ENCODE measurements at places on chromosomes 13 and 19.

- no peak for DNase-seq
Measured at GRCh38 chr19:36196249-36196648, 18.2 kb downstream of the ZNF565 start.

GRCh38 chr13:20326276-20326675 is 94.2 kb upstream of the GJB6 start:
- no peak for DNase-seq

DNA sequence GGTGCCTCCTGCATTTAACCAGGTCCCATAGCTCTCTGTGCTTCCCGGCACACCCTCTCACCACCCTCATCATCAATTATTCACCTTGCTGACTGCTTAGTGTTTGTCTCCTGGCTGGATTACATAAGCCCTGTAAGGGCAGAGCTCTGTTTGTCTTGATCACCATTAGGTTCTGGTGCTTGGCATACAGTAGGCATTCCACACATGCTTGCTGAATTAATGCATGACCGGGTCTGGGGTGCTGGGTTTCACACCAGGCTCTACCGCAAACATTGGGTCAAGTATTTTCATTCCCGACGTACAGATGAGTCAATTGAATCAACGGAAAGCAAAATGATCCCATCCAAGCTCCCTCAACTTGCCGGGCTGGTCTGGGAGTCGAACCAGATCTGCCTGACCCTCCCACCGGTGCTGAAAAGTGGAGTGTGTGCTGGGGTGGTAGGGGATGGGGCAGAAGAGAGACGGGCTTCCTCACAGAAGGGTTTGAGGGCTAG is 28.5 kb downstream of the VAV1 start:
- DNase-seq, result no peak

- no peak for DNase-seq
Measured at GRCh38 chr13:67048821-67049150, 181.3 kb downstream of the PCDH9 start.

- DNase-seq, result no peak
Measured at GRCh38 chr19:1016647-1017114, 4.2 kb downstream of the TMEM259 start.

DNA sequence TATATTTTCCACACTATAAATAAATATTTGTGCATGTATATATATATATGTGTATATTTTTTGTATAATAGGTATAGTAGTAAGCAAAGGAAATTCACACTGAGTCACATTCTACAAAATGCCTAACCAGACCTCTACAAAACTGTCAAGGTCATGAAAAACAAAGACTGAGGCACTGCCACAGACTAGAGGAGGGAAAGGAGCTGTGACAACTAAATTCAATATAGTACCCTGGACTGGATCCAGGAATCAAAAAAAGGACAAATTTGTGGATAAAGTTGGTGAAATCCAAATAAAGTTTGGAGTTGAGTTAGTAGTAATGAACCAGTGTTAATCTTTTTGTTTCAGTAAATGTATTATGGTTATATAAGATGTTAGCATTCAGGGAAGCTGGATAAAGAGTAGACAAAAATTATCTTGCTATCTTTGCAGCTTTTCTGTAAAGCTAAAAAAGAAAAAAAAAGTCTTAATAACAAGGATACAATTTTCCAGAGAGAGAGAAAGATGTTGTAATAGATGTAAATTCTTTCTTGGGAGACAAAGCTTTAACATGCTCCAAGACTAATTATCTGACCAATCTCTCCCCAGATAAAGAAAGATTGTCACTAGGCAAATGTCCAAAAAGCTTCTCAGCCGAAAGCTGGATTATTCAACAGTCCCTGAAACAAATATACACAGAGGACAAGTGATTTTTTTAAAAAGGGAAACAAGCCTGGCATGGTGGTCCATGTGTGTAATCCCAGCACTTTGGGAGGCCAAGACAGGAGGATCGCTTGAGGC is 19.1 kb downstream of the SYDE1 start:
- DNase-seq, result peak; percentile 4

- DNase-seq, result no peak
Measured at GRCh38 chr13:97474349-97474980, 40.5 kb downstream of the RAP2A start.

DNA sequence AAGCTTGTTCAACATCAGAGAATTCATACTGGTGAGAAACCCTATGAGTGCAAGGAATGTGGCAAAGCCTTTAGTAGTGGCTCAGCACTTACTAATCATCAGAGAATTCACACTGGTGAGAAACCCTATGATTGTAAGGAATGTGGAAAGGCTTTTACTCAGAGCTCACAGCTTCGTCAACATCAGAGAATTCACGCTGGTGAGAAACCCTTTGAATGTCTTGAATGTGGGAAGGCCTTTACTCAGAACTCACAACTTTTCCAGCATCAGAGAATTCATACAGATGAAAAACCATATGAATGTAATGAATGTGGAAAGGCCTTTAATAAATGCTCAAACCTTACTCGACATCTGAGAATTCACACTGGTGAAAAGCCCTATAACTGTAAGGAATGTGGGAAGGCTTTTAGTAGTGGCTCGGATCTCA is 25.2 kb downstream of the ZNF383 start:
- DNase-seq, result no peak

DNA sequence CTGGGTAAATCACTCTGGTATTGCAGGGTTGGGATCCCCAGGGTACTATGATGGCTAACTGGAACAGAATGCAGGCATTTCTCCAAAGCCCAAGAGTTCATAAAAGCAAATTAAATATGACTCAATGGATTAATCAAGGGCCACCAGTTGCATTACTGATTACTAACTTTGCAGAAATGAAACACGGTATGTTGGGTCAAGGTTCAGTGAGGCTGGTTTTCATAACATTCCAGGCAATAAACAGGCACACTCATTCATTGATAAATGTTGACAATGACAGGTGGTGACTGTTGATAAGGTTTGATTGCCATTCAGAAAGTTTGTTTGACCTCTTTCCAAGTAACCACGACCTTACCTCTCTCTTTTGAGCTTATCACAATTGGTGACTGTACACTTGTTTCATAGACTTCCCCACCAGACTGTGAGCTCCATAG is 506 bp upstream of the AP1M1 start:
- DNase-seq, result no peak

DNA sequence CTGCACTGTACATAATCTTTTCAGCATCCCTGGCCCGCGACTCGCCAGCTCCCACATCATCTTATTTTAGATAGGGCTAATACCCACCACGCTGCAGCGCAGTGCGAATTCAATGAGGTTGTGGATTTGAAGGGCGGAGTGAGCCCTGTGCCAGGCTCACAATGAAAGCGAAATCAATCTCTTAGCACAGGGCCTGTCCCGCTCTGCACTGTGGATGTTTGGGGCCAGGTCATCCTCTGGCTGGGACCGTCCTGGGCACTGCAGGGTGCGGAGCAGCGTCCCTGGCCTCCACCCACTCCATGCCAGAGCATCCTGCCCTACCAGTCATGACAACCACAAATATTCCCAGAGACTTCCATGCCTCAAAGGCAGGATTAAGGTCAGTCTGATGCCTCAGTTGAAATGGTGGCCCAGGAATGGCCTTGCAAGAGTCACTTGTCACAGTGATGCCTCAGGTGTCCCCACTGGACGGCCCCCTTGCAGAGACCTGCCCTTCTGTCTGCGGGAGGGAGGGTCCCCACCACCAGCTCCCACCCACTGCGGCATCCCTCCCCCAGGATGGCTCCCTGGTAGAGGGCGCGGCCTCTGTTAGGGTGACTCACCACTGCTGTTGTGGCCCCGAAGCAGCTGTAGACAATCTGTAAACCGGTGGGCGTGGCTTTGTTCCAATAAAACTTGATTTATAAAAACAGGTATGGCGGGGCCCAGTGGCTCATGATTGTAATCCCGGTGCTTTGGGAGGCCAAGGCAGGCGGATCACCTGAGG is 5.6 kb downstream of the UHRF1 start:
- no peak for DNase-seq

DNA sequence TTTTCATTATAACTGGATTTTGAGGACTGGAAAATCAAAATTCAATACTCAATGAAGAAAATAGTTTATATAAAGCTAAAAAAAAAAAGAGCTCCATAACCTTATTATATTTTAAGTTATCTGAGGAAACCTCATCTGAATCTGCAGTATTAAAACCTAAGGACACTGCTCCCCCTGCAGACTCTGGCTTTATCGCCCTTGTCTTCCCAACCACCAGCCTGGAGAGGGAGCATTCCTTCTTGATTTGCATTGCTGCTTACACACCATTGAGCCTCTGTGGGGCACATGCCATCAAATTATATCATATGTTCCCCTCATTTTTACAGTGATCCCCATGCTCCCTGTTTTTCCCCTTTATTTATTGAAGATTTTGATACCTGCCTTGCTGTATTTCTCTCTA is 871.4 kb upstream of the GPC6 start:
- peak; percentile 59 for DNase-seq

DNA sequence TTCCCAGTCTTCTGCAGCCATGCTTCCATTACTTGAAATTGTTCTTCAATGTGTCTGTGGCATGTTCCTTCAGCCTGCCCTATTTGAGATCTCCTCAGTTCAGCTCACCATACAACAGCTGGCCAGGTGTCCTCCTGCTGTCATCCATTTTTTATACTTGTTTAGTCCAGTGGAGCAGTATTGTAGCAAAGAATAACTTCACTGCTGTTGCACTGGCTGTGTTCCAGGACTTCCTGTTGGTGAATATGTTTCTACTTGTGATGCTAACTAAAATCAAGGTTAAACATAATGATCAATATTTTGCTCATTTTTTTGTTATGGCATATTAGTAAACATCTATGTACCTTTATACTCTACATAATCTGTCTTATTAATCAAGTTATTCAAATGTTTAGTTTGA is 1394.1 kb downstream of the PCDH9 start:
- no peak for DNase-seq

DNA sequence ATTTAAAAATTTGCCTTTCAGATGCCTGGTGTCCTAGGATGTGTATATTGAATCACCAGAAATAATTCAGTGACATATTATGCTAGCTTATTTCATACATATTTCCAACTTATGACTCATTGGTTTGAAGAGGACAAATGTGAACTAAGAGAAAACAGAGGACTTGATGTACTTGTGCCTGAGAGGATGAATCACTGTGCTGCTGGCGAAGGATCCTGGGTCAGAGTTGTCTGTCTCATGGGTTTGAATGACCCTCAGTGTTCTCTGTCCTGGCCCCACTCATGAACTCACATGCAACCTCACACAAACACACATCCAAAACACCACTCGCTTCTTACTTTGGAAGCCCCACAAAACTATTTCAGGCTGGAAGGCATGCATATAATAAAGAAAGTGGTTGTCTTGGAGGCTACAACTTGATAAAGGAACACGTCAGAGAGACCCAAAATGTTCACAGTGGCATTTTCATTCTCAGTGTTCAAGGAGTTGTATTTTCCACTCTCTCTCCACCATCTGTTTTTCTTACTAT is 129.0 kb upstream of the SPRY2 start:
- DNase-seq, result no peak

GRCh38 chr13:99391781-99392469 is 84.7 kb upstream of the GPR183 start:
- no peak for DNase-seq

GRCh38 chr19:10193790-10194499 is 808 bp downstream of the DNMT1 start:
- DNase-seq, result no peak

DNA sequence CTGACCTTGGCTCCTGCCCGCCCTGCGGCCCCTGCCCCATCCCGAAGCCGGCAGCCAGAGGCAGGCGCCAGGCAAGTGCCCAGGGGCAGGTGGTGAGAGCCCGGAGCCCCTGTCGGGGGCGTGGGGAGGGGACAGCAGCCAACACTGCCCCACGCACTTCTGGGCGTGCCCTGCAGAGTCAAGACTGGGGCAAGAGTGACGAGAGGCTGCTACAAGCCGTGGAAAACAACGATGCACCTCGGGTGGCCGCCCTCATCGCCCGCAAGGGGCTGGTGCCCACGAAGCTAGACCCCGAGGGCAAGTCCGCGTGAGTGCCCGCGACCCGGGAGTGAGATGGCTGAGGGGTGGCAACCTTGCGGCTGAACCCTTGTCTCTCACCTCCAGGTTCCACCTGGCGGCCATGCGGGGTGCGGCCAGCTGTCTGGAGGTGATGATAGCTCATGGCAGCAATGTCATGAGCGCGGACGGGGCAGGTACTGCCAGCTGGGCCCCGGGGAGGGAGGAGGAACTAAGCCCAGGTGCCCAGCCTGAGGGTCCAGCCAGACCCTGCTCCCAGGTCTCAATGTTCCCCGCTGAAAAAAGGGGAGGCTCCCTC is 17.3 kb downstream of the ANKRD24 start:
- no peak for DNase-seq

DNA sequence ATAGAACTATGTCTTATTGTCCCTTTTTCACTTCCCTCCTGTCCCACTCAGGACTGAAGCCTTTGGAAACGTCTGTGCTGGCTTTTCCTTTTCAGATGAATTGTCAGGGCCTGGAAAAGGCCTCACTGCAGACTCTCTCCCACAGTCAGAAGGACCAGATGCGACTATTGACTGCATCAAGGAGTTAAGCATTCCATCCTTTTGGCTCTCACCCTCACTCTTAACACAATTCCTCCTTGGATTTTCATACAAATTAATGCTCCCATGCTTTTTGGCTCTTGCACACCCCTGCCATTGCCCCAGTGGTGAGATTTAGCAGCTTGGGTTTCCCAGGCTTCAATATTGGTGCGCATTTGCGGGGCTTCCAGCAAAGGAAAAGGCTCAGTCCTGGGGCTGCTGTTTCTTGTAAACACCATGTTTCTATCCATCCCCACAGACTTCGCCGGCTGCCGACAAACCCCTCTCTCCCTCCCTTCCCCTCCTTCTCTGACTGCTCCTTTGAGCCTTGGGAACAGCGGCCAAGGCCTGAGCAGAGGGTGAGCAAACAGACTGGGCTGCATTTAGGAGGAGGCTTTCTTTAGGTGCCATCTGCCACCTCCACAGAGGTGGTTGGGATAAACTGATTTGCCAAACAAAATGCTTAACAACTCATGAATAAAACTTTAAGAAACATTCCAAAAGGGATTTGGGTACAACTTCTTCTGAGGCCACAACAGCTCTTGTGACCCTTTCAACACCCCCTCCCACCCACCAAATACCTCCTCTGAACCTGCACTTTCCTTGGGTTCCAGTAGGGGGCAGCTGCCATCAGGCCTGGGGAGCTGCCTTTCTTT is 48.6 kb upstream of the PCDH8 start:
- DNase-seq, result peak; percentile 19

DNA sequence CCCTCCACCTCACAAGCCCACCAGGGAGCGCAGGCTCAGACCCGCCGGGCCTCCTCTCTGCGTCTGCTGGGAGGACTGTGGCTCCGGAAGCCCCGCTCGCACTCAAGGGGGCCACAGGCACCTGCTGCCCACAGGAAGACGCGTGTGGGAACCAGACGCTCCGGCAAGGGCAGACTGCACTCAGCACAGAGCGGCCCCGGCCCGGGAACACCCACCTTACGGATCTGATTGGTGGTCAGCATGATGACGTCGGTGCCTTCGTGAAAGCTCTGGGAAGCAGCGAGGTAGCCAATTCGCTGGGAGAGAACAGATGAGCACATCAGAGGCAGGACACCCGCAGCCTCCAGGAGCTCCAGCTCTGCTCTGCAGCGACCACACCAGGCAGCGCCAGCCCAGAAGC is 14.6 kb downstream of the AP3D1 start:
- no peak for DNase-seq

Measured in NCI-H1092 treated with DMSO at 0.1 percent for 48 hours (cell line).